ENCODE measurements at places on chromosomes 5 and 9. TPM values are rescaled to one million over a fixed set of nuclear protein-coding genes. Genes with fewer than 3 reads are reported as not detected.

DNA sequence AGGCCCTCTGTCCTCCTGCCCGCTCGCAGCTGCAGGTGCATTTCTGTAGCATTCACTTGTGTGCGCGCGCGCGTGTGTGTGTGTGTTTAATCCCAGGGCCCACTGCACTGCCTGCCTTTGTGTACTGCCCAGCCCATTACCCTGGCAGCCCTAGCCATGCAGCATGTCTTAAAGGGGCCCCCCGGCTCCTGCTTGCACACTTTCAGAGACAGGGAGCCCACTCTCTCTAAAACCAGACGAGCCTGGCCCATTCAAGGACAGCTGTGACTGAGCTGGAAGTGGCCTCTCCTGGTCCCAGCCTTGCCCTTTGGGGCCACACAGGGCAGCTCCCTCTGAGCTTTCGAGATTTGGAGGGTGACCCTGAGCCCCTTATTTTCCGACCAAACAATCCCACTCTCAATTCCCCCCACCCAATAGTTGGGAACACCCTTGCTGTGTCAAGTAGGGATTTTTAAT lies 98.9 kb downstream of the DAB2IP start:
- DNase-seq, result no peak

GRCh38 chr5:127981498-127981897 lies 102.1 kb upstream of the SLC12A2 start:
- no peak for DNase-seq

The CKS2 gene
- total RNA-seq, result 8.9 TPM

GRCh38 chr9:122302237-122303093 lies 37.8 kb downstream of the MRRF start:
- no peak for DNase-seq

The RC3H2 gene
- 57.0 TPM for total RNA-seq

DNA sequence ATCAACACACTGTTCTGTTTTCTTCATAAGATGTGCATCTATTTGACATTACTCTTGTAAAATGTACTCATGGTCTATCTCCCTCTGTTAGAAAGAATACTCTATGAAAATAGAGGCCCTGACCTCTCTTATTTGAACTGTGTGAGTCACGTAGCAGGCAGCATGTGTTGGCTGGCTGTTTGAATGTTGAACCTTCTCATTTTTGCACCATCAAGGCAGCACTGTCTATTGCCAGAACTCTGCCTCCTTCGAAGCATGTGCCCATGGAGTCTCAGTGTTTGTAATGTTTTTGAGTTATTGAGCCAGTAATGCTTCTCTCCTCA lies 144.4 kb downstream of the ALDH1A1 start:
- no peak for DNase-seq

GRCh38 chr5:24208686-24209106 lies 436.1 kb downstream of the CDH10 start:
- no peak for DNase-seq

The IFNA2 gene
- total RNA-seq, result not detected

GRCh38 chr9:129442803-129443511 lies 177.9 kb downstream of the C9orf50 start:
- DNase-seq, result no peak

GRCh38 chr9:26426551-26427131 lies 466.0 kb downstream of the CAAP1 start:
- DNase-seq, result no peak

- DNase-seq, result peak; percentile 79
Measured at GRCh38 chr5:181261320-181262049, 542 bp upstream of the TRIM52 start.

The PCBD2 gene
- total RNA-seq, result 10.6 TPM

GRCh38 chr9:131407717-131408195 lies 13.9 kb downstream of the PRRC2B start:
- DNase-seq, result peak; percentile 60

DNA sequence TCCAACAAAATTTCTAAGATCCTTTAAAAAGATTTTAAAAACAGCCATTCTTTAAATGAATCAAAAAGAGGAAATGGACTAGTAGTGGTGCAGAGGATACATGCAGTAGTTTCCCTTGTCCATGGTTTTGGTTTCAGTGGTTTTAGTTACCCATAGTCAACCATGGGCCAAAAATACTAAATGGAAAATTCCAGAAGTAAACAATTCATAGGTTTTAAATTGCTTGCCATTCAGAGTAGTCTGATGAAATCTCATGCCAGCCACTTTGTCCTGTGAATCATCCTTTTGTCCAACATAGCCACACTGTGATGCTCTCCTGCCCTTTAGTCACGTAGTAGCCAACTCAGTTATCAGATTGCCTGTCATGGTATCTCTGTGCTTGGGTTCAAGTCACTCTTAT lies 286.1 kb downstream of the ANXA1 start:
- no peak for DNase-seq

The WNT8A gene
- not detected for total RNA-seq

- no peak for DNase-seq
Measured at GRCh38 chr9:6034954-6035353, 19.5 kb upstream of the RANBP6 start.

GRCh38 chr5:53211799-53212198 lies 102.2 kb upstream of the MOCS2 start:
- no peak for DNase-seq

All from naive thymus-derived CD4-positive, alpha-beta T cell (primary cell).